SK-N-DZ (cell line): ENCODE measurements at places on chromosomes 7 and 10.

DNA sequence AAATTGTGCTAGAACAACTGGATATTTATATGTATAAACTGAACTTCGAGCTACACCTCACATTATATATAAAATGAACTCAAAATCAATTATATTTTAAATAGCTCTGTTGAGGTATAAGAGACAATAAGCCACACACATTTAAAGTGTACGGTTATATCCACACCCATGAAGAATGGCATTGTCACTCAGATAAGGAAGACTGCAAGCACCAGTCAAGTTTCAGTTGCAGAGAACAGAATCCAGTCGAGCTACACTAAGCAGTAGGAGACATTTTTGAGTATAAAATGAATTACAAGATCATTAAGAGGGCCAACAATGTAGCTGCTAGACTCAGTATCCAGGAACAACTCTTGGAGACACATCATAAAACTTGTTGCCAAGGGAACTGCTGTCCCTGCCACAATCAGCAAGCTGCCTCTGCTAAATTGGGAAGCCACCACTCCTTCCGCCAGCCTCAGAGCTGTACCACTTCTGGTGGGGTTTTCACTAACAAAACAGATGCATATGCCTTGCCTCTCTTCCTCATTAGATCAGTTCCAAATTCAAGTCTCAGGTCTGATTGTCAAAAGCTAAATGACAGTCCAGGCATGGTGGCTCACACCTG is 19.6 kb upstream of the GPNMB start:
- DNase-seq, result no peak

DNA sequence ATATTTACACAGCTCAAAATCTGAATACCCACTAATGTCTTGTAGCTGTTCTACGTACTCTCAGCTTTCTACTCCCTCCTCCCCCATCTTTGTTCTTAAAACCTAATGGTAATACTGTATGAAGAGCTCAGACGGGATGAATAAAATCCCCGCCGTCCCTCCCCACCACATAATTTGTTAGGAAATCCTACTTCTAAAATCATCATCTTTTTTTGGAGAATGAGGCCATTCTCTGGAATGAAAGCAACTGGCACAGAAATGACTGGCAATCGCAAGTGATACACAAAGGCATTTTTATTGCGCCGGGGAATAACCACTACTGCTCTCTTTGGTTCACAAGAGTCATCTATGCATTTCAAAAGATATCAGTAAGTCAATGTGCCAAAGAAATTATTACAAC is 27.3 kb downstream of the SLC35B4 start:
- DNase-seq, result no peak

DNA sequence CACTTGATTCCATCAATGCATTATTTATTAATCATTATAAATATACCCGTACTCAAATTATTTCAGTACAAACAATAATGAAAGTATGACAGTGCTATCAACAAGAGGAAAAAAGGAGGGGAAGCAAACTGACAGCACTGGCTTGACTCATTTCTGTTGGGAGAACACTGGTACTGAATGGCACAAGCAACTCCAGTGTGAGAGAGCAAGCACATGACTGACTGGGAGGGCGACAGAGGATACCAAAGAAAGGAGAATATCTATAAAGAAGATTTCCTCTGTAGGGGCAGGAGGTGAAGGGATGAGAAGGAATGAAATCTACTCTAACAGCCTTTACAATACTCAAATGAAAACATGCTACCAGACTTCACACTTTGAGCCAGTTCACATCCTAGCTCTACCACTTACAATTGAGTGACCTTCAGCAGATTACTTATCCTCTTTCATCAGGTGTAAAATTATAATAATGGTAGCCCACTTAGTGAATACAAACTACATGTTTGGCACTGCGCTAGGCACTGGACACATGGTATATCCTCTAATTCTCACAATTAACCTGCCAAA is 1.5 kb downstream of the USP54 start:
- no peak for DNase-seq

- no peak for DNase-seq
Observed at GRCh38 chr7:2307690-2308107, 6.5 kb downstream of the SNX8 start.

- DNase-seq, result peak; percentile 25
Observed at GRCh38 chr7:137328373-137329120, 15.0 kb downstream of the PTN start.

- no peak for DNase-seq
Observed at GRCh38 chr10:63133821-63134557, 861 bp downstream of the NRBF2 start.

DNA sequence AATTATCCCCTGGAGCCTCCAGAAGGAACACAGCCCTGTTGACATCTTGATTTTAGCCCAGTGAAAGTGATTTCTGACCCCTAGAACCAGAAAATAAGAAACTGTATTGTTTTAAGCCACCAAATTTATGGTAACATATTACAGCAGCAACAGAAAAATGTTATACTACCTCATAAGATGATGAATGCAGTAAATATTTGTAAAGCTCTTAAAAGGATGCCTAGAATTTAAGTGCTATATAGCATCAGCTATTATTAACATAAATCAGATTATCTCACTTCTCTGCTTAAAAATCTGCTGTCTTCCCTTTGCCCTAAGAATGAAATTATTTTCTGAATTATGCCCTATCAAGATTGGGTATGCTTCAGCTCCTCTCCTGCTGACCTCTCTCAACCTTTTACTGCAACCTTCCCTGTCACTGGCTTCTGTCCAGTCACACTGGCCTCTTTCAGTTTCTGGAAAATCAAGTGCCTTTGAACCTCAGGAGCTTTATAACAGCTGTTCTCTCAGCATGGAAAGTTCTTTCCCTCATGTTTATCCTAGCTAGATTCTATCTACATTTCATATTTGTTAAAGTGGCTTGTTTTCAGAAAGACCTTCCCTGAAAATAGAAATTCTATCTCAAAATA is 78.9 kb downstream of the GPR37 start:
- no peak for DNase-seq

DNA sequence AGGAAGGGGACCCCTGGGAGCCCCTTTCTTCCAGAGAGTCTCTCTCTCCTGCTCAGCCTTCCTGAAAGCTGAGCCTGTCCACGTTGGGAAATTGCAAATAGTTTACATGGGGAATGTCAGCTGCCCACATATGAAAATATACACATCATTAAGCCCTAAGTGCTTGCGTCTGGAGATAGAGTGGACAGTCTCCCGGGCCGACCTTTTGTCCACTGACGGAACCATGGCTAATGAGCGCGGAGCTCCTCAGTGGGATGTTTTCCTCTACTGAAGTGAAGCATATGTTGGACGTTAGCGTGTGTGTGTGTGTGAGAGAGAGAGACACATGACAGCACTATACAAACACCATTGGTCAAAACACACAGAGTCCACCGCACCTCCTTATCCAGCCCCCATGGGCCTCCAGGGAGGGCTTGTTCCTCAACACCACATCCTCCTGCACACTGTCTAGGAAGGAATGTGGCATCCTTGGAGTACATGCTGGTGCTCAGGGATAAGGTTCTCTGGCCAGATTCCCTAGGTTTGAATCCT is 128.4 kb downstream of the RGS10 start:
- DNase-seq, result no peak

DNA sequence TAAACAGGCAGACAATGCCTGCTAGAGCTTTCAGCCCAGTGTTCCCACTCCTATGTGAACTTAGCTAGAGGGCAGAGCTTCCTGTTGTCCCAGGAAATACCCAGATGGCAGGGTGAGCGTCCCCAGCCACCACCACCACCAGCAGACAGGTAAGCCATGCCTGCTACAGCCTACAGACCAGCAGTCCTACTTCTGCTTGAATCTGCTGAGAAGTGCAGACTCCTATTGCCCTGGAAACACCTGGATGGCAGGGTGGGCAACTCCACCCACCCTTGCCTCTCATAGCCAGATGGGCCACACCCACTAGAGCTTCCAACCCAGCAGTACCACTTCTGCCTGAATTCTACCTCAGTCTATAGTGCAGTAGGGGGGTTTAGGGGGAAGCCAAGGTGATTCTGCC is 64.4 kb downstream of the FBXL13 start:
- DNase-seq, result no peak

GRCh38 chr7:29346231-29346978 is 151.8 kb downstream of the CHN2 start:
- DNase-seq, result peak; percentile 58

DNA sequence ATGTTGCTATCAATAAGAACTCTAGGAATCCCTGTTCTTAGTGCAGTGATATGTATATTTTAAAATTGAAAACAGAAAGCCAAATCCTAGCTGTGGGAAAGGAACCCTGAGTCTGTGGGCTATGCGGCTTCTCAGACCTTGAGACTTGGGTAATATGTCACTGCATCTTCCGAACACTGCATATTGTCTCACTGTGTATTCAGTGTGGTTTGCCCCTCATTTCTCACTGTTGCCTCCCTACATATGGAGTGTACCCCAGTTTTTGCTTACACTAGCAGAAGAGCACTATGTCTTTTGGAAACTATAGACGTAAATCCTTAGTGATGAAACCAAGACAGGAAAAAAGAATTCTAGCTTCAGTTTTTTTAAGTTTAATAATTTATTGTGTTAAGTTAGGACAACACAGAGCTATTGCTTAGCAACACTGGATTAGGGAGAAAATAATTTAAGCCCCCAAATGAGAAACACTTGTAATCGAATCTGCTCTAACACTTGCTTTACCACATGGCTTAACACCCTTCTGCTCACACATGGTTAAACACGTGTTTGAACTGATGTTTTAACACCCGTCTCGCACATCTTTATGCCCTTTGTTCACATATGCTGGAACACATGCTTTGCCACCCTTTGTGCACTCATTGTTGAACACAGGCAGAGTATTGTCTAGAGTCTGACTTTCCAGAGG is 251.3 kb downstream of the VTI1A start:
- DNase-seq, result no peak

- DNase-seq, result peak; percentile 21
Observed at GRCh38 chr7:47227762-47228177, 354.1 kb downstream of the TNS3 start.

GRCh38 chr10:36048236-36048635 is 406.1 kb upstream of the FZD8 start:
- DNase-seq, result no peak

DNA sequence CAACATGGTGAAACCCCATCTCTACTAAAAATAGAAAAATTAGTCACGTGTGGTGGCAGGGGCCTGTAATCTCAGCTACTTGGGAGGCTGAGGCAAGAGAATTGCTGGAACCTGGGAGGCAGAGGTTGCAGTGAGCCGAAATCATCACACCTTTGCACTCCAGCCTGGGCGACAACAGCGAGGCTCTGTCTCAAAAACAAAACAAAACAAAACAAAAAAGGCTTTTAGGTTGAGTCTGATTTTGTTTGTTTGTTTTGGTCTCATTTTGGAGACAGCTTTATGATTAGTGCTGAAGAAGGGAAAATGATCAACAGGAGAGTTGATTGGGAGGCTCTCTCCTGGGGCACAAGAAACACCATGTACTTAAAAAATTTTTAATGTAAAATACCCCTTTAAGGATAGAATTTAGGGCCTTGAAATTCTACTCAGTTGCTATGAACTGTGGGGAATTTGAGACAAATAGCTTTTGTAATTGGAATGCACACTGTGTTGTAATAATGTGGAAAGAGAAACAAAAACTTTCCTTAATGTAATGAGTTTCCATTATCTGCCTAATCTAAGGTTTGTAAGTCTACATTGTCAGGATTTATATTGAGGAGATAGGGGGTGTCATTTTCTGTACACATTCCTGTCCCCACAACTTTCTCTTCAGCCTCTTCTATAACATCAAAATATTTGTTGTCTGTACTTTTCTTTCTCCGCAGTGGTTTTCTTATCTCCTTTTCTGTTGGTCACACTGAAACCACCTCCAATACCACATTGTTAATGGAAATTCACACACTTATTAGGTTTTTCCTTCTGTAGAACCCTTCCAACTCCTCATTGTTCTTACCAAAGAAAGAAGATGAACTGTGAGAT is 41.3 kb downstream of the ARID5B start:
- DNase-seq, result no peak

- no peak for DNase-seq
Observed at GRCh38 chr7:5419539-5420066, 4.0 kb downstream of the TNRC18 start.

DNA sequence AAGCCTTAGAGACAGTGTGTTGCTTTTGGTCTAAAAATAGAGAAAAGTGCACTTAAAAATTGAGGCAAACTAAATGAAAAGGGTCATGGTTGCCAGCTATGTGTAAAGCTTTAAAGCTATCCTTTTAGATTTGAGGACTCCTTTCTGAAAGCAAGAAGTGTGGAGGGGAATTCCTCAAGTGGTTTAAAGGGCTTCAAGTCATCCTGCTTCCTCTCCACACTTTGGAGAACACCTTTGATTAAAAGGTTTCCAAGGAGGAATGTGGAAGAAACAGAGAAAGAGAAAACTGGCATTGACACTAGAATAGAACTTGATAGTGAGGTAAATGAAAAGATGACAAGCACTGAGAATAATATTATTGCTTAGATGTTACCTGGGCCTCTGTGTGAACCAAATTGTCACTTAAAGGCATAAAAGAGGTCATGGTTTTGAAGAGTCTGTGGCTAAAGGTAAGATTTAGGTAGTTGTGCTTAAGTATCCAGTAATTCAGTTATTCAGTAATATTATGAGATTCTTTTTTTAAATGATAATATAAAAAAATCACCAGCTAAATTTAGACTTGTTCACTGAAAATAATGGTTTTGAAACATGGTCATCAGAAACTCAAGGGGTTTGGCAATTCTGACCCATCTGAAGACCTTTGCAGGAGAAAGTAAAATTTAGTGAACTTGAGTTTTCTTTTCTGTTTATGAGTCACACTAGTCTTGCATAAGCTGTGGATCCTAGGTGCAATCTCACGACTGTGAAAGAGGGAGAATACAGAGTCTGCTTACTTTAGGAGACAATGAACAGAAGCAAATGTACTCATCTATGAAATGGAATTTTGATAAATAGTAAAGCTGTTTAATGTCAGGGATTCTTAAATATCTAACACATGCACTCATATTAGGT is 466.0 kb downstream of the KIF20B start:
- DNase-seq, result no peak

- no peak for DNase-seq
Observed at GRCh38 chr10:122113945-122114747, 125.2 kb downstream of the TACC2 start.

- no peak for DNase-seq
Observed at GRCh38 chr10:124145109-124145870, 51.9 kb upstream of the CHST15 start.

DNA sequence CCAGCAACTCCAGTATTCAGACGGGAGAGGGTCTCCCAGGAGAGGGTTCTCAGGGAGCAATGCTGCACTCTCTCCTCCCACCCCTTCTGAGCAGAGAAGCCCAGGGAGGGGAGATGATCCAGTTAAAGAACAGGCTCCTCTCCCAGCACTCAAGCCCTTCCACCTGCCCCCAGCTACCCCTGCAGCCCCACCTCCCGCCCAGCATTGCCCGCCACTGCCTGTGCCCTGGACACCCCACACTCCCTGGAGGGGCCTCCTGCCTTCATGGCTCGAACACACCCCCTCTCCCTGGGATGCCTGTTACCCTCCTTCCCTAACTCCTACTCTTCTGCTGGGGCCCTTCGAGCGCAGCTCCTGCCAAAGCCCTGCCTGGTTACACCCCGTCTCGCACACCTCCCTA is 66.8 kb downstream of the ELFN1 start:
- no peak for DNase-seq
